NCI-H1105 (cell line): ENCODE measurements at places on chromosomes 16 and 17.

- DNase-seq = no peak
These were observed 109.6 kb downstream of the CLEC16A start for GRCh38 chr16:11053916-11054460.

GRCh38 chr17:63919311-63919723 is 678 bp upstream of the GH1 start:
- DNase-seq = peak; percentile 20

- DNase-seq = no peak
These were observed 11.0 kb downstream of the ADORA2B start for GRCh38 chr17:15955793-15956541.

DNA sequence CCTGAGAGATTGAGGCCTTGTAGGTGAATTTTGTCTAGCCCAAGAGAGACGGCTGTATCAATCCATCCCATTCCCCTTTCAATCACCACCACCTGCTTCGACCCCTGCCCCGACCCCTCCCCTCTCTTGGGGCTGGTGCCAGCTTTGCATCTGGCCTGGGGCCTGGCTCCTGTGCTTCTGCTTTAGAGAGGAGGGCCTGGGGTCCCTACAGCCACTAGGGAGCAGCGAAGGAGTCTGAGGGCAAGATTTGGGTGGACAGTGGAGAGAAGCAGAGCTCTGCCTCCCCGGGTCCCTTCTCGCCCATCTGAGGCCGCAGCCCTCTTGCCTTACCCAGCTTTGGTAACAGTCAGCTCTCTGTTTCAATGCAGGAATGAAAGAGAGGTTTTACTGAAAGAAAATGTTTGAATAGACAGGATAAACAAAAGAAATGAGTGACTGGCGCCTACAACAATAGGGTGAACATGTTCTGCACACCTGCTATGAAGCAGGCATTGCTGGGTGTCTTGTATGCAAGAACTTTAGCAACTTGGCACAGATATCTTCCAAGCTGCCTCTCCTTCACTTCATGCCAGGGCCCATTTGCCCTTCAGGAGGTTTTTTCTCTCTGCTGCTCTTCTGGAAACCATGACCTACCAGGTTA is 57.4 kb downstream of the SLC47A1 start:
- no peak for DNase-seq

- no peak for DNase-seq
These were observed 16.9 kb upstream of the HOXB9 start for GRCh38 chr17:48642843-48643696.

GRCh38 chr16:65349626-65350025 is 227.8 kb upstream of the CDH11 start:
- no peak for DNase-seq

DNA sequence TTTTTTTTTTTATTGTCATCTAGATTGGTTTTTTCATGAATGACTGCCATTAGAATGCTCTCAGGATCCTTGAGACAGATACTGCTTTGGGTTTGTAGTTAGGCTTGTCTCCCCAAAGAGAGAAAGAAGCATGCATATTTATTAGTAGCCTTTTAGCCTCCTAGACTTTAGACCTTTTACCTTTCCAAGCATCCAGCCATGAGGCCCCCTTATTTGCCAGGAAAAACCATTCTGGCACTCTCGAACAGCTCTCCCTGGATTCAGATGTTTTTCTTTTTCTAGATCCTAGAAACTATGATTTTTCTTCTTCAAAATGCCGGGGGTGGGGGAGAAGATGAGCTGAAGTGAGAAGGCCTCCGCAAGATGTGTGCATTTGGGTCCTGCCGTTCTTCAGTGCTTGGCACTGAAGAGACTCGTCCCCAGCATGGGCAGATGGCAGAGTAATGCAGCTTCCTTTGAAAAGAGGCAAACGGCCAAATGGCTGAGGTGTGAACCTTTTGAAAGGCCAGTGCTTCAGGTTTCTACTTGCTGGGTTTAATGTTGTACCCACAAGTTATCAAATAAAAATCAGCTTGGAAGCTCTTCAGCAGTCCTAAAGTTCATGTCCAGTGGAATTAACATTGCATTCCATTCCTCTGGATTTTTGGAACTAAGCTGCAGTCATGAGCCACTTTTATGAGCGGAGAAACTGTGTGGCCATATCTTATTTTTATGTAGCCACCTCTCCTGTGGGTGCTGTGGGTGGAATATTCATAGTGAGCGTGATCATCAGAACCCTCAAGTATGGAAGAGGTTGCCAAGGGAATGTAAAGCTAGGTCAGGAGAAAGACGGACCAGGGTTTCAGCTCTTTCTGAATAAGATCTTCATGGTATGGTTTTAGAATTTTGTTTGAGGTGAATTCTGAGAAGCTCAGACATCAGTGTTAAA is 7.2 kb downstream of the SOCS7 start:
- DNase-seq = no peak

DNA sequence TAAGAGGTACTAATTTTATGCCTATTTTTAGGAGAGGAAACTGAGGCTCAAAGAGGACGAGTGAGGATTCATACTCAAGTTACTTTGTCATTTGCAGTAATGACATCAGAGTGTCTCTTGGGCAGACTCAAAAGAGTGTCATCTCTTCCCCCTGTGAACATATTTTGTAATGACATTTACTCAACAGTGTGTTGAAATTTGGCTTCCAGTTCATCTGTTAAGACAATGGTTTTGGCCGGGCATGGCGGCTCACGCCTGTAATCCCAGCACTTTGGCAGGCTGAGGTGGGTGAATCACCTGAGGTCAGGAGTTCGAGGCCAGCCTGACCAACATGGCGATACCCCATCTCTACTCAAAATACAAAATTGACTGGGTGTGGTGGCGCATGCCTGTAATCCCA is 28.9 kb downstream of the WFDC1 start:
- no peak for DNase-seq

GRCh38 chr16:88442727-88443576 is 10.1 kb upstream of the ZFPM1 start:
- peak; percentile 24 for DNase-seq

DNA sequence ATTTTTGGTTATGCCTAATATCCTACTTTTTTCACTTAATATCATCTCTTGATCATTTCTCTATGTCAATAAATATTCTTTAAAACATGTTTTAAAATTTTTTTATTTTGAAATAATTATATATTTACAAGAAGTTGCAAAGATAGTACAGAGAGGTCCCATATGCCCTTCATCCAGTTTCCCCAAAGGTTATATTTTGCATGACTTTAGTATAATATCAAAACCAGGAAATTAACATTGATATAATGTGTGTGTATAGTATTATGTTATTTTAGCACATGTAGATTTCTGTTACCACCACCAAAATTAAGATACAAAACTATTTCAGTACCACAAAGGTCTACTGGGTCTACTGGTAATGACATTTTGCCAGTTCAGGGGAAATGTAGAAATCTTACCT is 60.7 kb downstream of the EFCAB5 start:
- no peak for DNase-seq

GRCh38 chr17:49896222-49896621 is 48.4 kb upstream of the TAC4 start:
- no peak for DNase-seq

DNA sequence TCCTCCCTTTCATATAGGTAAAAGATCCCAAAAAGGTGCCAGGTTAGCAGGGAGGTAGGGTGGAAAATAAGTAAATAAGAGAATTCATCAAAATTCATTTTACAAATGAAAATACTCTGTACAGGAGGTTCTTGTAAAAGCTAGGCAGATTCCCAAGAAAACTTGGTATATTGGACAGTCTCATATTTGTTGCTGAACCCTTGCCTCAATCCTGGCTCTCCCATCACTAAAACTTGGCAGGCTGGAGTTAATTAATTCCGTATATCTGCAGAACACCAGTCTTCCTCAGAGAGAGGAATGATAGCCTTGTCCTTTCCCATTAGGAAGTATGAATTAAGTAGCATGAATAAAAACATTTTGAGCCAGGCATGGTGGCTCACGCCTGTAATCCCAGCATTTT is 66.2 kb upstream of the MTMR4 start:
- no peak for DNase-seq

DNA sequence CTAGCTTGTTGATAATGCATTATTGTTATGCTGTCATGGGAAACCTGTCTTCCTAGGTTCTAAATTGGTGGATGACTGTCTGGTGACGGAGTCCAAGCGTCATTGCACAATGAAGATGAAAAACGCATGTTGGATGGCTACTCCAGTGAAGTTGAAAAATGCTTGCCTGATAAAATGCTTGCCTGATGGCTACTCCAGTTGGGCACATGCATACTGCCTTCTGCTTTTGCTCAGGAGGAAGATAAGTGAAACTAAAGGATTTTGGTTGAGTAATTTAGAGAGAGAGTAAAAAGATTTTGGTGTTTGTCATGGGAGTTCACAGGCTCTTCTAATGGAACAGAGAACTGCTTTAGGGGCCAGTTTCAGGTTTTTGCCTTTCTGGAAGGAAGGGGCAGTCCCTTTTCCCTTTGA is 118.6 kb downstream of the PRKCA start:
- DNase-seq = no peak

GRCh38 chr16:9845661-9846361 is 336.4 kb downstream of the GRIN2A start:
- DNase-seq = no peak

- peak; percentile 97 for DNase-seq
These were observed at the start of gene UBB for GRCh38 chr17:16380640-16381495. Gene UBB (plus strand): TSS chr17:16381091. CDS start chr17:16381908, 817 bp downstream.

DNA sequence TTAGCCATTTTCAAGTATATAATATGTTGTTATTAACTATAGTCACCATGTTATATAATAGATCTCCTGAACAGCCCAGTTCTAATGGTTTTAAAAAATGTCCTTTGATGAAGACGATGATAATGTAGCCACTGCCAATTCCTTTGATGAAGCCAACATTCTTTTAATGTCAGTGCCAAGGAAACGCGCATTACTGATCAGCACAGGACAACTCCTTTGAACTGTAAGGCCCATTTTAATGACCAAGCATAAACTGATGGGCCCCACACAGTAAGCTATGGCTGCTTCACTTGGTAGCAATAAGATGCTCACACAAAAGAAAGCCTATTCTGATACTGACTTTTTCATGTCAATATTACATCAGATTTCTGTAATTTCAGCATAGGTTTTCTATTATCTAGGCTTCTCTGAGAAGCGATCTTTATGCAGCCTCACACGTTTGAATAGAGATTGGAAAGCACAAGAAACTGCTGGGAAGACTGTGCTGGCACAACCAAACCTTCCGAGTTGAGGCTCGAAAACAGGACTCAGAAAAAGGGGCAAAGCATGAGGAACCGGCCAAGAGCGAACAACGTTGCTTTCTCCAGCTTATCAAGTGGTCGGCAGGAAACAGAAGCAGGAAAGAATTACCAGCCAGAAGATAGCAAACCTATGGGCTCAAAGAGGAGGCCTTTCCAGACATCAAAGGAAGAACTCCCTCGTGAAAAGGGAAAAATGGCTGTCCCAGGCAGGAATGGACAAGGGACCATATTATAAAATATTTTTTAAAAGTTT is 19.4 kb downstream of the ERN1 start:
- no peak for DNase-seq

- DNase-seq = no peak
These were observed 160.9 kb downstream of the SLC39A11 start for GRCh38 chr17:72931635-72932034.

- DNase-seq = no peak
These were observed 49.2 kb downstream of the CRISPLD2 start for GRCh38 chr16:84868829-84869472.

- no peak for DNase-seq
These were observed 26.7 kb downstream of the PIMREG start for GRCh38 chr17:6470751-6471521.

GRCh38 chr16:58118801-58119508 is 10.2 kb downstream of the CFAP20 start:
- no peak for DNase-seq

DNA sequence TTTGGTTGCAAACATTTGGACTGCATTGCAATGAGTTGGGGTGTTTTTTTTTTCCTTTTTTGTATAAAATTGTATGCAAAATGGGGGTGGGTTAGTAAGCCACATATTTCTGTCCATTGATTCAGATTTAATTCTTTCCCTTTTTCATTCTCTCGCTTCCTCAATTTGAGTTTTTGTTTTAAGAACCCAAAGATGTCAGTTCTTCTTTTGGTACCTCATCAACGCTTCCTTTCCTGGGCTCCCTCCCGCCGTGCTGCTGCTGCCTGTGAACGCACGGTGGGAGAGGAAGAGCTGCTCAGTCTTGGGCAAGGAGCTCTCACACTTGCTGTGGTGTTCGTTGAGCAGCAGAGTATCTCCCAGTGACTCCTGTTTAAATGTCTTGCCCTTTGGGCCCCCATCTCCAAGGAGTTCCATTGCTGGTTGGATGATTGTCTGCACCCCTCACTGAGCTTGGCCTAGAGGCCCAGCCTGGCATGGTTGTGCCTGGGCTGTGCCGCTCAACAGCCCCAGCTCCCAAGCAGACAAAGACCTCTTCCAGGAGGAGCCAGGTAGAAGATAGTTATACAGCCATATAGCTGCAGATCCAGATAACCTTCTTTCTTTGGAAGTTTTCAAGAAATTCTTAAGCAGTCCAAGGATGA is 13.6 kb downstream of the UBFD1 start:
- no peak for DNase-seq

DNA sequence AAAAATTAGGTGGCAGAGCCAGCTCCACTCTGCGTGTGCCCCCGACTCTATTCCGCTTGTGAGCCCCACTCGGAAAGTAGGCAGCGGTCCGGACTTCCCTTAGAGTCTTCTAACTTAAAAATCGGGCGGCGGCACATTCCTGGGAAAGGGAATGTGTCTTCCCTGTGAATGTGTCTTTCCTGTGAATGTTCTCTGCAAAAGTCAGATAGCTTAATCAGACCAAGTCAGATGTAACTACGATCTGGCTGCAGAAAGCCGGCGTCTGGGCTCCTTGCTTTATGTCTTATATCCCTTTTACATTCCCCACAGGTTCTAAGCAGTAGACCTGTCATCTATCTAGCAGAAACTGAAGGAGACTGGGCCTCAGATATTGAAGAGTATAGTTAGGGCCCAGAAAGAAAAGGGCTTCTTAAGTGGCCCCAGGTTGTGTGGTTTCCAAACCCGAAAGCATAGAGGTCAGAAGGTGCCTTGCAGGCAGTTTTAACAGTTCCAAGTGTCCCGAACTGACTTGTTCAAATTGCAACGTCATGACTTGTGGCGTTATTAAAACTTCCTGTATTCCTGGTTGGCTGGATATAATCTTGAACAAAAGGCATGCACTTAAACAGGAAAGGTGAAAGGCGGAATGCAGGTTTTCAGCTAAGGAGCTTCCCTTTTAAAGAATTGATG is 601 bp downstream of the PHKB start:
- DNase-seq = no peak

- DNase-seq = no peak
These were observed 11.0 kb downstream of the HEXIM2 start for GRCh38 chr17:45172541-45173286.
